Activated naive CD4-positive, alpha-beta T cell treated with anti-CD3 and anti-CD28 coated beads, Interleukin-2, amount 50 U/mL, for 16 hours (primary cell): ENCODE measurements at places on chromosomes 5 and 9.

- no peak for DNase-seq
Measured at GRCh38 chr5:78699552-78700153, 51.1 kb upstream of the LHFPL2 start.

GRCh38 chr9:69535286-69535832 is 136.8 kb downstream of the APBA1 start:
- DNase-seq, result no peak

- peak; percentile 29 for DNase-seq
Measured at GRCh38 chr9:21994556-21995005, at the start of gene CDKN2B-AS1. Gene CDKN2B-AS1, plus strand, starts transcription at chr9:21994791.

DNA sequence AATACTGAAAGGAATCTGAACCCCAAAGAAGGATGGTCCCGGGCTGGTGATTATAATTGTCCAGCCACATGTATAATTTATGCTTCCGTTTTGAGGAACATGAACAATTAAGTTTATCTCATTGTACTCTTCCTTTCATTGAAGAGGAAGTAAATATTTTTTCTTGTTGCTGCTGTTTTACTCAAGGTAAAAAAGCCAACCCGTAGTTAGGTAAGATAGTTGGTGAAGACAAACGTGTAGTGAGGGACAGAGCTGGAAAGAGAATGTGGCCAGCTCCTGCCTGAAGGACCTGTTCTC is 5.1 kb downstream of the RCL1 start:
- no peak for DNase-seq

GRCh38 chr9:98657897-98658296 is 50.8 kb downstream of the GABBR2 start:
- no peak for DNase-seq

DNA sequence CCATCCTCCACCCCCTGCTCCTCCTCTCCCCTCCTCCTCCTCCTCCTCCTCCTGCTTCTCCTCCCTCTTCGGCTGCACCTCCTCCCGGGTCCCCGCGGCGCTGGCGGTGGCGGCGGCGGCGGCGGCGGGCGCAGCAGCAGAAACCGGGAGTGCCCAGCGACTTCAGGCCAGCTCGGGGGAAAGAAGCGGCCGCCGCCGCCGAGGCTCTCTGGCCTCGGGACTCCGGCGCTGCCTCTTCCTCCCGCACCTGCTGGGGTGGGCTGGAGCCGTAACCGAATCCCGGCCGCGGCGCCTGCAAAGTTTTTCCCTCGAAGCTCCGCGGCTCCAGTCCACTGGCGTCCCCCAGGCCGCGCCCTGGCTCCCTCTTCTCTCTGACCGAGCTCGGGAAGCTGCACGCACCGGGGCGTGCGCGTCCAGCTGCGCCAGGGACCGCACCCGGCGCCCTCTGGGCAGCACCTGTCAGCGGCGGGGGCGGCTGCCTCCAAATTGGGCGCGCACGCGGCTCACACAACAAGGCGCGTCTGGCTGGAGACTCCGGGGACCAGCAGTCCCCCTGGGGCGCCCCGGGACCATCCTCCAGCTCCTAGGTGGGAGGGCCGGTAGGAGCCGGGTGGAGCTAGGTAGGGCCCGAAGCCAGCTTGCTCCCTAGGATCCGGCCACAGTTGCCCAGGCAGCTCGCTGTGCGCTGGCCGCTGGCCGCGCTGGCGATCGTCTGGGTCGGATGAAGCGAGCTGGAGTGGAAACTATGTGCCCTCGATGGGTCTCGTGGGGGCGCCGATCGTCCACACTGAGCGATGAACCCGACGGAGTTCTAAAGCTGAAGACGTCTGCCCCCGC is at the start of gene MCTP1:
Gene MCTP1 (minus strand): TSS at position 523 of the 837 bp plus-strand sequence.
- DNase-seq, result no peak
